ENCODE measurements at places on chromosomes 11 and 22.

GRCh38 chr22:31148488-31148887 is 8.2 kb upstream of the PLA2G3 start:
- no peaks in the 10 kb centered on the region for H3K36me3 ChIP-seq
- H3K4me1 ChIP-seq = peaks cover 14% of the 10 kb centered on the region
- H3K4me3 ChIP-seq = no peak overlapping the region

- H3K36me3 ChIP-seq = no peaks in the 10 kb centered on the region
- H3K4me1 ChIP-seq = peaks cover 9% of the 10 kb centered on the region
- no peak for DNase-seq
- H3K27me3 ChIP-seq = no peaks in the 10 kb centered on the region
- peak overlapping the region; percentile 57 for H3K27ac ChIP-seq
- H3K4me3 ChIP-seq = no peak overlapping the region
Measured at GRCh38 chr11:8533332-8533731, 60.7 kb downstream of the STK33 start.

DNA sequence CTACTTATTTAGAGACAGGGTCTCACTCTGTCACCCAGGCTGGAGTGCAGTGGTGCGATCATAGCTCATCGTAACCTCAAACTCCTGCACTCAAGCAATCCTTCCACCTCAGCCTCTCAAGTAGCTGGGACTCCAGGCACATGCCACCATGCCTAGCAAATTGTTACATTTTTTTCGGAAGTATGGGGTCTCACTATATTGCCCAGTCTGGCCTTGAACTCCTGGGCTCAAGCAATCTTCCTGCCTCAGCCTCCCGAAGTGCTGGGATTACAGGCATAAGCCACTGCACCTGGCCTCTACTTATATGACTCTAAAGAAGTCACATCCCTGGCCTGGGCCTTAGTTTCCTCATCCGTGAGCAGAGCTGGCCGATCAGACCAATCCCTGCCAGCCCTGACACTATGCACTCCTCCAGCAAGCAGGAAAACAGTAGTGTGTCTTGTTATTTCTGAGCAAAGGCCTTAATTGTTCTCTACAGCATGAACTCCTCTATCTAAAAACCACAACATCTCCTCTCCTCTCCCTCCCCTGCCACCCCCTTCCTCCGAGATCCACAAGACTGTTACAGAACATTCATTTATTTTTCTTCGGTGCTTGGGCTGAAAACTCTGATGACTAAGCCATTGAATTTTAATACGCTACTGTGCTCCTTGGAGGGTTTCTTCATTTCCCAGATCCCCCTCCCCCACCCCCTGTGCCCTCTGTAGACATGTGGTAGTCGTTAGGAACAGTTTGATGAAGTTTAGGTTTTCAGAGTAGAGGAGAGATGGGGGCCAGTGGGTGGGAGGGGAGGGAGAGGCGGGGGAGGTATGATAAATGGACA is 91.5 kb downstream of the ABTB2 start:
- H3K4me3 ChIP-seq = no peak overlapping the region
- no peak overlapping the region for H3K27ac ChIP-seq
- no peak for DNase-seq
- peaks cover 29% of the 10 kb centered on the region for H3K4me1 ChIP-seq

- H3K36me3 ChIP-seq = no peaks in the 10 kb centered on the region
- H3K27ac ChIP-seq = peak overlapping the region; percentile 87
- H3K4me3 ChIP-seq = no peak overlapping the region
- no peaks in the 10 kb centered on the region for H3K27me3 ChIP-seq
- DNase-seq = no peak
Measured at GRCh38 chr11:75339685-75340409, 11.6 kb downstream of the ARRB1 start.

DNA sequence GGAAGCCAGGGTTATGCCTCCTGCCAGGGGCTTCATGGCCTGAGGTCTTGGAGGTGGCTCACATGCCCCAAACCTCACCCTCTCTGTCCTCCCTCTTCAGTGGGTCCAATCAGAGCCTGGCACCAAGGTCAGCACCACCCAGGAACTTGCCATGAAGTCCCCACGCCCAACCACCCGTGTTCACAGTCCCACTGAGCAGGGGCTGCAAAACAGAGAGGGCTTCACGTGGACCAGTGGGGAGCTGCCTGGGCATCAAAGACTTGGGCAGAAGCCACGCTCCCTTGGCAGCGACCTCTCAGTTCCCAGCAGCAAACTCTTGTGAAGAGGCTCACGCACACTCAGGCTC is 425.8 kb upstream of the B3GAT1 start:
- no peak for DNase-seq
- H3K36me3 ChIP-seq = no peaks in the 10 kb centered on the region
- no peak overlapping the region for H3K27ac ChIP-seq
- no peaks in the 10 kb centered on the region for H3K27me3 ChIP-seq

DNA sequence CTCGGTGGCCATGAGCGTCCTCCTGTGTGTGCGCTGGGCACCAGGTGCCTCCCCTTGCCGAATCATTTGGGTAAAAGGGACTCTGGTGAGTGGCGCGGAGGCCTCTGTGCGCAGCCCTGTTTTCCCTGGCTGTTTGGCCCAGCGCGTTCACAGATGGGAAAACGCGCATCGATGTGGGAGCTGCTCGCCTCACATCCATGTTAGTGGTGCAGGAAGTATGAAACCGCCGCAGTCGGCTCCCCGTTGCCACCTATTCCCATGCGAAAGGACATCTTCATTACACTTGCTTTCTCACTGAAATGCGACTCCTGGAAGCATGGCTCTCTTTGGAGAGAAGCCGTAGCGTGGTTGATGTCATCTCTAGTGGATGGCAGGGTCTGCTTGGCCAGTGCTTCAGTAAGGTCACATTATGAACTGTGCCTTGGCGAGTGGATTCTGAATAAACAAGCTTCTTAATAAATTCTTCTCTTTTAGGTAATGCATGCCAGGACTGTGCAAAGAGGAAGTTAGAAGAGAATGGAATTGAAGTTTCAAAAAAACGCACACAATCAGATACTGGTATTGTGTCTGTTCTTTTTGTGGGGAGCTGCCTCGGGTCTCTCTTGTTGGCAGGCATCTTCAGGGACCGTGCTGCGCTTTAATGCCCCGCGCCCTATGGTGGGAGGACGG is 26.3 kb downstream of the FAM118A start:
- no peak for DNase-seq
- peaks cover 44% of the 10 kb centered on the region for H3K4me1 ChIP-seq
- H3K36me3 ChIP-seq = peaks cover 16% of the 10 kb centered on the region
- no peaks in the 10 kb centered on the region for H3K27me3 ChIP-seq

DNA sequence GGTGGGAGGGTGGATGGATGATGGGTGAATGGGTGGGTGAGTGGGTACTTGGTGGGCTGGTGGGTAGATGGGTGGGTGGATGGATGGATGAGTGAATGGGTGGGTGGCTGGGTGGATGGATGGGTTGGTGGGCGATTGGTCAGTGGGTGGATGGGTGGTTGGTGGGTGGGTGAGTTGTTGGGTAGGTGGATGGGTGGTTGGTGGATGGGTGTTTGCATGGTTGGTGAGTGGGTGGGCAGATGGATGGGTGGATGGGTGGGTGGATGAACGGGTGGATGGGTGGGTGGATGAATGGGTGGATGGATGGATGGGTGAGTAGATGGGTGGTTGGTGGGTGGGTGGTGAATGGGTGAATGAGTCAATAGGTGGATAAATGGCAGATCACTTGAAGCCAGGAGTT is 43.0 kb upstream of the LRRC32 start:
- H3K4me3 ChIP-seq = no peak overlapping the region
- H3K27ac ChIP-seq = no peak overlapping the region

- no peaks in the 10 kb centered on the region for H3K4me1 ChIP-seq
- no peaks in the 10 kb centered on the region for H3K27me3 ChIP-seq
- no peak overlapping the region for H3K4me3 ChIP-seq
- peak; percentile 0 for DNase-seq
- H3K36me3 ChIP-seq = no peaks in the 10 kb centered on the region
- no peak overlapping the region for H3K27ac ChIP-seq
Measured at GRCh38 chr11:29343465-29344333, 673.1 kb downstream of the KCNA4 start.

GRCh38 chr11:42171046-42171445 is 711.6 kb upstream of the LRRC4C start:
- no peaks in the 10 kb centered on the region for H3K36me3 ChIP-seq
- no peak overlapping the region for H3K4me3 ChIP-seq
- DNase-seq = no peak
- no peak overlapping the region for H3K27ac ChIP-seq
- H3K4me1 ChIP-seq = no peaks in the 10 kb centered on the region

DNA sequence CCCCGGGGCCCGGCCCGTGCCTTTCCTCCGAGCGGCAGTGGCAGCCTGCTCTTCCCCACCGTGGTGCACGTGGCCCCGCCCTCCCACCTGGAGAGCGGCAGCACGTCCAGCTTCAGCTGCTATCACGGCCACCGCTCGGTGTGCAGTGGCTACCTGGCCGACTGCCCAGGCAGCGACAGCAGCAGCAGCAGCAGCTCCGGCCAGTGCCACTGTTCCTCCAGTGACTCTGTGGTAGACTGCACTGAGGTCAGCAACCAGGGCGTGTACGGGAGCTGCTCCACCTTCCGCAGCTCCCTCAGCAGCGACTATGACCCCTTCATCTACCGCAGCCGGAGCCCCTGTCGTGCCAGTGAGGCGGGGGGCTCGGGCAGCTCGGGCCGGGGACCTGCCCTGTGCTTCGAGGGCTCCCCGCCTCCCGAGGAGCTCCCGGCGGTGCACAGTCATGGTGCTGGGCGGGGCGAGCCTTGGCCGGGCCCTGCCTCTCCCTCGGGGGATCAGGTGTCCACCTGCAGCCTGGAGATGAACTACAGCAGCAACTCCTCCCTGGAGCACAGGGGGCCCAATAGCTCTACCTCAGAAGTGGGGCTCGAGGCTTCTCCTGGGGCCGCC is 11.9 kb downstream of the C22orf31 start:
- peak overlapping the region; percentile 21 for H3K27ac ChIP-seq
- H3K4me3 ChIP-seq = no peak overlapping the region
- H3K36me3 ChIP-seq = peaks cover 7% of the 10 kb centered on the region
- no peaks in the 10 kb centered on the region for H3K27me3 ChIP-seq

GRCh38 chr22:40668611-40669411 is 10.5 kb upstream of the MCHR1 start:
- DNase-seq = no peak
- H3K27ac ChIP-seq = no peak overlapping the region
- H3K4me1 ChIP-seq = peaks cover 51% of the 10 kb centered on the region
- H3K27me3 ChIP-seq = no peaks in the 10 kb centered on the region
- H3K4me3 ChIP-seq = no peak overlapping the region

DNA sequence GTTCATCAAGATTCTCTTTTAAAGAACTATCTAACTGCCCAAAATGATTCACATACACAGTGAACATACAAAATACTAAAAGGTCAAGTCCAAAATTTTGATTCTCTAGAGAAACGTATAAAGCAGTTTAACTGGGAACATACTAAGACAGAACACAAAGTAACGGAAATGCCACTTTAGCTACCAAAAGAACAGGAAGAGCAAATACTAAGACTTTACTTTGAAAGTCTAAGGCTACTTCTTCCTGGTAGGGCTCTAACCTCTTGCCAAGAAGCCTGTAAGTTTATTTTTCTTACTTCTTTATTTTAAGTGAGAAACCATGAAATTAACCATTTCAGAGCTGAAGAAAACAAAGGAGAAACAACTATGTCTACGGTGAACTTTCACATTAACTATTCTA is 6.2 kb downstream of the PICALM start:
- no peaks in the 10 kb centered on the region for H3K27me3 ChIP-seq
- peaks cover 88% of the 10 kb centered on the region for H3K4me1 ChIP-seq
- H3K36me3 ChIP-seq = no peaks in the 10 kb centered on the region
- H3K27ac ChIP-seq = peak overlapping the region; percentile 36
- no peak for DNase-seq

DNA sequence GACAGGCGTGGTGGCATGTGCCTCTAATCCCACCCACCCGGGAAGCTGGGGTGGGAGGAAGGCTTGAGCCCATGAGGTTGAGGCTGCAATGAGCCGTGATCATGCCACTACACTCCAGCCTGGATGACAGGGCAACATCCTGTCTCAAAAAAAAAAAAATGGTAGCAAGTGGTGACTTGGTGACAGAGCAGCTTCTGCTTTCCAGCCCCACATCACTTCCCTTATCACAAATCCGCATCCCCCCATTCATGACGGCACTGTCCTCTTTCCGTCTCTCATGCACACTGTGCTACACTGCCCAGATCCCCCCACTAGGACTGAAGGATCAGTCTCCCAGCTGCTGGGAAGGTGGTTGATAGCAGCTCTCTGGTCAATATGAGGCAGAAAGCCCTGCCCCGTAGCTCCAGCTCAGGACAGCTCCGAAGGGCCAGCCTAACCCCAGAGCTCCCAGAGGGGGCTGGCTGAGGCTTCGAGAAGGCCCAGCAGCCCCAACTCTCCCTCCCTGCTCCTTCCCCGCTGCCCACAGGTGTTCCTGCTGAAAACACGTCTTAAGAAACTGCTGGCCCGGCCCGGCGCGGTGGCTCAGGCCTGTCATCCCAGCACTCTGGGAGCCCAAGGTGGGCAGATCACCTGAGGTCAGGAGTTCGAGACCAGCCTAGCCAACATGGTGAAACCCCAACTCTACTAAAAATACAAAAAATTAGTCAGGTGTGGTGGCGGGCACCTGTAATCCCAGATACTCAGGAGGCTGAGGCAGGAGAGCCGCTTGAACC is 15.9 kb downstream of the PGA5 start:
- no peaks in the 10 kb centered on the region for H3K4me1 ChIP-seq
- no peak for DNase-seq
- no peaks in the 10 kb centered on the region for H3K27me3 ChIP-seq
- H3K36me3 ChIP-seq = no peaks in the 10 kb centered on the region

- no peak overlapping the region for H3K27ac ChIP-seq
- H3K4me3 ChIP-seq = no peak overlapping the region
- H3K36me3 ChIP-seq = no peaks in the 10 kb centered on the region
Measured at GRCh38 chr11:60121264-60121663, 32.8 kb downstream of the MS4A2 start.

GRCh38 chr11:121649798-121650197 is 197.0 kb upstream of the SORL1-AS1 start:
- DNase-seq = no peak
- no peaks in the 10 kb centered on the region for H3K36me3 ChIP-seq
- no peak overlapping the region for H3K4me3 ChIP-seq
- no peak overlapping the region for H3K27ac ChIP-seq
- H3K4me1 ChIP-seq = no peaks in the 10 kb centered on the region

DNA sequence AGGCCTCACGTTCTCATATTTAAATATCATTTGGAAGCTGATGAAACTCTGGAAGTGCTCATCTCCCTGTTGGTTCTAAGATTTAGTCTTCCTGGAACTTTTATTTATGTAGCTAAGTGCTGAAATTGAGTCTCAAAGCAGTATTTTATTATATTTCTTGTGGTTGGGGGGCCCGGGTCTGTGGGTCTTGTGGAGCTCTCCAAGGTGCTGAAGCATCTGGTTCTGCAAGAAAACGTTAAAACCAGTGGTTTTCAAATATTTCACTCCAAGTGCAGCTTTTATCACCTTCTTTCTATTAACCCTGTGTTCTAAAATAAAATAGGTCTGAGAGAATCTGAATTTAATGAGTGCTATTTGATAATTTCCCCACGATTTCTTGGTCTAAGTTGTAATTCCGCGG is 1404.8 kb downstream of the TBC1D22A start:
- DNase-seq = no peak
- no peaks in the 10 kb centered on the region for H3K36me3 ChIP-seq
- H3K27me3 ChIP-seq = peaks cover 1% of the 10 kb centered on the region
- H3K27ac ChIP-seq = no peak overlapping the region

DNA sequence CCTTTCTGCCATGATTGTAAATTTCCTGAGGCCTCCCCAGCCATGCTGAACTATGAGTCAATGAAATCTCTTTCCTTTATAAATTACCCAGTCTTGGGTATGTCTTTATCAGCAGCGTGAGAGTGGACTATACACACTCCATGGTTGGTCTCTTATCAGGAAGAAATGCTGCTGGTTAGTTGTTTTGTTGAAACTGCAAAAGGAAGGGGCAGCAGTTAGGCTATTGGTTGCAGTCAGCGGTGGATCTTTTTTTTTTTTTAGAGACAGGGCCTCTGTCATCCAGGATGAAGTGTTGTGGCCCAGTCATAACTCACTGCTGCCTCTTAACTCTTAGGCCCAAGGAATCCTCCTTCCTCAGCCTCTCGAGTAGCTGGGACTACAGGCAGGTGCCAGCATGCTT is 51.7 kb downstream of the HSD17B12 start:
- H3K4me1 ChIP-seq = peaks cover 6% of the 10 kb centered on the region
- H3K27ac ChIP-seq = no peak overlapping the region
- no peaks in the 10 kb centered on the region for H3K36me3 ChIP-seq
- no peak overlapping the region for H3K4me3 ChIP-seq

All from esophagus squamous epithelium (tissue), 5 donors.